Effector memory CD8-positive, alpha-beta T cell (primary cell): ENCODE measurements at places on chromosomes 6 and 20.

GRCh38 chr20:54014293-54014926, 56.0 kb downstream of the BCAS1 start:
- no peak overlapping the region for H3K27ac ChIP-seq
- no peak for DNase-seq
- no peaks in the 10 kb centered on the region for H3K36me3 ChIP-seq
- H3K4me3 ChIP-seq = no peak overlapping the region
- no peaks in the 10 kb centered on the region for H3K4me1 ChIP-seq
- peaks cover 28% of the 10 kb centered on the region for H3K27me3 ChIP-seq

DNA sequence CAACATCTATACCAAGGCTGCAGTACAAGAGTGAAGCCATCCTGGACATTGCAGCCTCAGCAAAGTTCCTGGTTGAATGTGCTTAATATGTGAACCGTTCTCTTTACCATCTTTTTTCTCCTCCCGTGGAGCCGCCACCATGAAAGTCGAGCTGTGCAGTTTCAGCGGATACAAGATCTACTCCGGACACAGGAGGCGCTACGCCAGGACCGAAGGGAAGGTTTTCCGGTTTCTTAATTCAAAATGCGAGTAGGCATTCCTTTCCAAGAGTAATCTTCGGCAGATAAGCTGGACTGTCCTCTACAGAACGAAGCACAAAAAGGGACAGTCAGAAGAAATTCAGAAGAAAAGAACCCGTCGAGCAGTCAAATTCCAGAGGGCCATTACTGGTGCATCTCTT, 8.4 kb upstream of the LINC00237 start:
- no peak for DNase-seq
- H3K4me3 ChIP-seq = no peak overlapping the region
- no peaks in the 10 kb centered on the region for H3K4me1 ChIP-seq
- peaks cover 67% of the 10 kb centered on the region for H3K27me3 ChIP-seq

DNA sequence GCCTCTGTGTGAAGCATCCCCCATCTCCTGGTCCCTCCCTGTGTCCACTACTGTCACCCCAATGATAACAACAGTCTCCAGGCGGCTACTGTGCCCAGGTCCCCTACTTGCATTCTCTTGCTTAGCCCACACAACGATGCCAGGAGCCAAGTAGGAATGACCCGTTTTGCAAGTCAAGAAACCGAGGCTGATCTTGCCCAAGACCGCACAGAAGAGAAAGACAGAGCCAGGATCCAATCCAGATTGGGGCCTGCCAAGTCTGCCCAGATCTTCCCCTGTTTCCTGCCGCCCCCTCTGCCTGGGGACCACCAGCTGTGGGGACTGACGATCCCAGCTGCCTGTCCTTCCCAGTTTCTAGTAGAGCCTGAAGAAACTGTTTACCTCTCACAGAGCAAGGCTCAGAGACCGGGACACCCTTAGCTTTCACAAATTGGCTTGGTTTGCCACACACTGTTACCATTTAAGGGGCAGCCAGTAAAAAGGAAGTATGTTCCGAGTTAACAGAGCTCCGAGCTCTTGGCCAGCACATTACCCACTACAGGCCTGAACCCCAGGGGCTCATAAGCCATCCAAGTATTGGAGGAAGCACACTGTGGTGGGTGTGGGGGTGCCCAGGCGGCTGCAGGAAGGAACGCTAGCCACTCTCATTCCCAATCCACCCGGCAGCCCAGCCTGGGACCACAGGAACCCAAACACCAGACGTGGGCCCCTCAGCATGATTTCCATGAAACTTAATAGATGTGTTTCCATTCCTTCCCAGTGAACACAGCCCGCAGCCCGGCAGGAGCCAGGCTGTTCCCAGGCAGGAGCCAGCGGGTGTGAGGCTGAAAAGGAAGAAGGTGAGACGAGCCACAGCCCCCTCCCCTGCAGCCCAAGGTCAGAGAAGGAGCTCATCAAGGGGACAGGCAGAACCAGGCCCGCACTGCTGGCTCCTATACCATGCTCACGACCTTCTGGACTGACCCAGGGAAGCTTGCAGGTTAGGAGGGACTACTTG, 7.9 kb downstream of the KIAA1755 start:
- H3K4me3 ChIP-seq = no peak overlapping the region
- H3K36me3 ChIP-seq = peaks cover 5% of the 10 kb centered on the region
- H3K27ac ChIP-seq = no peak overlapping the region

DNA sequence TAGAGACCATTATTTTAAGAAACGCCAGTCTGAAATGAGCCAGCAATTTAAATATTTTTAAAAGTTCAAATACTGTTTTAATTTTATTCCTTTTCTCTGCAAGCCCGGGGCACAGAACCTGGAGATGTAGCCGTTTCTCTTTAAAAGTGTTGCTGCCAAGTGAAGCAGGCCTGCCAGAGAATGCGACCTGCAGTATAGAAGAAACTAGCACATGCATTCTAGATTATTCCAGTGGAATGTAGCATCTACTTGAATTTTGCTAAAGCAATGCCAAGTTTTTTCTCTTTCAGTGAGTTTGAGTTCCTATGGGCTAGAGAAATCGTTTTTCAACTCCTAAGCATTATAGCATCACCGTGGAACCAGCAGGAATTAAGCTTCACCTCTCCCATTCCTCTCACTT, 101.3 kb downstream of the QRSL1 start:
- no peaks in the 10 kb centered on the region for H3K4me1 ChIP-seq
- H3K4me3 ChIP-seq = no peak overlapping the region
- peaks cover 43% of the 10 kb centered on the region for H3K27me3 ChIP-seq
- no peak overlapping the region for H3K27ac ChIP-seq
- H3K36me3 ChIP-seq = peaks cover 4% of the 10 kb centered on the region
